ENCODE measurements at places on chromosomes 4 and X.

- DNase-seq: no peak
These were observed 15.3 kb downstream of the MRPL1 start for GRCh38 chr4:77877771-77878565.

GRCh38 chr4:84215217-84215616 lies 283.9 kb downstream of the NKX6-1 start:
- DNase-seq: no peak

GRCh38 chrX:120450163-120450562 lies 18.9 kb downstream of the LAMP2 start:
- DNase-seq: no peak

DNA sequence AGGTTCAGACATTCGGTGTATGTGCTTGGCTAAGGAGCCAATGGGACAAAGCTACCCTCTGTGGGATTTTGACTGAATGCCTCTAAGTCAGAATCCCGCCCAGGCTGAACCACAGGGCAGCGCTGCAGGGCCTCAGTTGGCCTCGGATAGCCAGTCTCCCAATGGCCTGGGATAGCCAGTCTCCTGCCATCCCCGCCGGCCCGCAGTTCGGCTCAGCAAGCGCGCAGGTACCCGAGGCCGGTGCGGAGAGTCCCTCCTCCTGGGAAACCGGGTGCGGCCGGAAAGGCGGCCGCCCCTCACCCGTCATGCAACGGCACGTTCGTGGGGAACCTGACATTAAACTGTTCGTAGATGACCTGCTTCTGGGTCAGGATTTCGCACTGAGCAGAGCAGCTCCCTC lies 16.1 kb downstream of the PPEF2 start:
- DNase-seq: no peak

- DNase-seq: peak; percentile 68
These were observed 716.1 kb upstream of the INTU start for GRCh38 chr4:126916626-126917140.

DNA sequence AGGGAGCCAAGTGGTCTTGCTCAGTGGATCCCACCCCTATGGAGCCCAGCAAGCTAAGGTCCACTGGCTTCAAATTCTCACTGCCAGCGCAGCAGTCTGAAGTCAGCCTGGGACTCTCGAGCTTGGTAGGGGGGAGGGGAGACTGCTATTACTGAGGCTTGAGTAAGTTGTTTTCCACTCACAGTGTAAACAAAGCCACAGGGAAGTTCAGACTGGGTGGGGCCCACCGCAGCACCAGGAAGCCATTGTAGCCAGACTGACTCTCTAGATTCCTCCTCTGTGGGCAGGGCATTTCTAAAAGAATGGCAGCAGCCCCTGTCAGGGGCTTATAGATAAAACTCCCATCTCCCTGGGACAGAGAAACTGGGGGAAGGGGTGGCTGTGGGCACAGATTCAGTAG lies 721.0 kb upstream of the NDST4 start:
- no peak for DNase-seq

GRCh38 chr4:165654556-165654955 lies 218.5 kb upstream of the TLL1 start:
- DNase-seq: no peak

DNA sequence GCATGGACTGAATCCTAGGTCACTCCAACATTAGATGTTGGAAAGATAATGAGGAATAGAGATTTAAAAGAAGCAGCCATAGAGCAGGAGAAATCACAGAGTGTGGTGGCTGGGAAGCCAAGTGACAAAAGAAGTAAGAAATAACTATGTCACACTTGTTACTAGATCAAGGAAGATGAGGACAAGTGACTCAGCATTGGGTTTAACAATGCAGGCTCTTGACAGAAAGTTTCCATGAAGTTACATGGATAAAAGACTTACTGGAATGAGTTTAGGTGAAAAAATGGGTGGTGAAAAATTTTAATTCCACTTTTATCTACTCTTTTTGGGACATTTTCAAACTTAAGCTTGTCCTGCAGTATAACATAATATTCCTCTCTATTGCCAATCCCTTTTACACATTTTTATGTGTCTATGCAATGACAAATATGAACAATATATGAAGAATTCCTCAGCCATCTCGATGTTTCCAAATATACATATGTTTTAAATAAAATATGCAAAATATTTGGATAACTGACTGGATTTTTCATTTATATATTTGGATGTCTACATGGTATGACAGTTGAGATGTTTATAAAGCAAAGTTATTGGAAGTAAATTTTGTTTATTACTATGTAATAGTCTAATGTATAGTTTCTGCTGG lies 462.6 kb downstream of the IL15 start:
- no peak for DNase-seq

GRCh38 chrX:42869659-42870476 lies 91.9 kb upstream of the PPP1R2C start:
- no peak for DNase-seq

DNA sequence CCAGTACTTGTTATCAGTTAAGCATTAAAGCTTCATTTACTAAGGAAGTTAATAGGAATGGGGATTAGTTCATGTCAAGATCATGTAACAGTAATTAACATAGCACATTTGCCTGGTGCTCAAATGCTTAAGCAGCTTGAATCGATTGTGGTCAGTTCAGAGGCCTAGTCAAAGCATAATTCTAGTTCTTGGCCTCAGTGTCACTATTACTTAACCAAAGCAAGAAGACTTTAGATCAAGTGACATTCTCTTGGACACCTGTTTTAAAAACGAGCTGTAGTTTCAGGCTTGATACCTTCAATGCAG lies 115.2 kb upstream of the BMPR1B start:
- no peak for DNase-seq

DNA sequence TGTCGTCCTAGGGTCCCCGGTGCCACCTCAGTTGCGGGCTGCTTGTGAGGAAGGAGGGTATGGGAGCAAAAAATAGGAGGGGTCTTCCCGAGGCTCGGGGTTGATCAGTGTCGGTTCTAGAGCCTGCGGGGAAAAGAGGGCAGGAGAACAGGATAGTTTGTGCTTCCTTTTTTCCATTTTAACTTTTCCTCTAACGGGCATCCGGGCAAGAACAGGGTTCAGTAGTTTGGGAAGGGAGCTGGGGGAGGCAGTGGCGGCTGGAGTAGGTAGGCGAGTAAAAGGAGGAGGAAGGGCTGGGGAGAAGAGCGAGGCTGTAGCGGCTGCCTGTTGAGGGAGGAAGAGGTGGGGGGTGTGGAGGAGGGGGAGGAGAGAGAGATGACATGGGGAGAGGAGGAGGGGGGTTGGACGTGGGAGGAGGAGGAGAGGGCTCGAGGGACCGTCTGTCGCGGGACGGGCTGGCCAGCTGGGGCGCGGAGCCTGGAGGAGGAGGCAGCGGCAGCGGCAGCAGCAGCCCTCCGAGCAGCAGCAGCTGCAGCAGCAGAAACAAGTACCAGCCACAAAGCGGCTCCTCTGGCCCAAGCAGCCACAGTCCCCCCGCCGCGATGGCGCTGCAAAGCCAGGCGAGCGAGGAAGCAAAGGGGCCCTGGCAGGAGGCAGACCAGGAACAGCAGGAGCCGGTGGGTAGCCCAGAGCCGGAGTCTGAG lies at the start of gene SLC16A2:
SLC16A2 (plus strand) TSS at position 458 of the 704 bp plus-strand sequence; CDS start at position 603, 145 bp downstream.
- peak; percentile 52 for DNase-seq

DNA sequence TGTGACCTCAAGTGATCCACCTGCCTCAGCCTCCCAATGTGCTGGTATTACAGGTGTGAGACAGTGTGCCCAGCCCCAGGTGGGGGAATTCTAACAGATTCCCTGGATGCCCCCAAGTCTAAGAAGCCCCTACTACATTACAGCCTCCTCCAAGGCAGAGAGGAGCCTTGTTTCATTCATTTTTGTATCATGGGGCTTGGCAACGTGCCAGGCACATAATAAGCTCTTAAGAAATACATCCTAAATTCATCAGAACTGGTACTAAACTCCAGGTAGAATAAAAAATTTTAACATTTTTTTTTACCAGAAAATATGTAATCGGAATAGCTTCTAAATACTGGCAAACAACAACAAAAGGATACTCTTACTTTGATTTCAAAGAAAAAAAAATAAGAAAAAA lies 127.1 kb downstream of the CHIC2 start:
- DNase-seq: no peak

DNA sequence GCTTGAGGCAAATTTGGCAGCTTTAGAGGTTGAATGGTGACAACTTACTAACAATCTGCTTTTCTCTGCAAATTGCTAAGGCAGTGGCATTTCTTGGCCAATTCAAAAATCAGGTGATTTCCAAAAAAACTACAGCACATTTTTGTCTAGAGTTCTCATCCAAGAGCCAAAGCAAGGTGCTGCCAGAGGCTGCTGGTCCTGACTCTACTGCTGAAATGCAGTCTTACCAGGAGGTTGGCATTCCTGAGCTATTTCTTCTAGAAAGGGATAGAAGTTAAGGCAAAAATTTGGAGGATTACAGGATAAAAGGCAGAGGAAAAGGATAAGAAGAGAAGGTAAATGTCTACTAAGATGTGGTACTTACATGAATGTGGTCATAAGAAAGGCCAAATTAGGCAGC lies 75.6 kb downstream of the COX18 start:
- no peak for DNase-seq

DNA sequence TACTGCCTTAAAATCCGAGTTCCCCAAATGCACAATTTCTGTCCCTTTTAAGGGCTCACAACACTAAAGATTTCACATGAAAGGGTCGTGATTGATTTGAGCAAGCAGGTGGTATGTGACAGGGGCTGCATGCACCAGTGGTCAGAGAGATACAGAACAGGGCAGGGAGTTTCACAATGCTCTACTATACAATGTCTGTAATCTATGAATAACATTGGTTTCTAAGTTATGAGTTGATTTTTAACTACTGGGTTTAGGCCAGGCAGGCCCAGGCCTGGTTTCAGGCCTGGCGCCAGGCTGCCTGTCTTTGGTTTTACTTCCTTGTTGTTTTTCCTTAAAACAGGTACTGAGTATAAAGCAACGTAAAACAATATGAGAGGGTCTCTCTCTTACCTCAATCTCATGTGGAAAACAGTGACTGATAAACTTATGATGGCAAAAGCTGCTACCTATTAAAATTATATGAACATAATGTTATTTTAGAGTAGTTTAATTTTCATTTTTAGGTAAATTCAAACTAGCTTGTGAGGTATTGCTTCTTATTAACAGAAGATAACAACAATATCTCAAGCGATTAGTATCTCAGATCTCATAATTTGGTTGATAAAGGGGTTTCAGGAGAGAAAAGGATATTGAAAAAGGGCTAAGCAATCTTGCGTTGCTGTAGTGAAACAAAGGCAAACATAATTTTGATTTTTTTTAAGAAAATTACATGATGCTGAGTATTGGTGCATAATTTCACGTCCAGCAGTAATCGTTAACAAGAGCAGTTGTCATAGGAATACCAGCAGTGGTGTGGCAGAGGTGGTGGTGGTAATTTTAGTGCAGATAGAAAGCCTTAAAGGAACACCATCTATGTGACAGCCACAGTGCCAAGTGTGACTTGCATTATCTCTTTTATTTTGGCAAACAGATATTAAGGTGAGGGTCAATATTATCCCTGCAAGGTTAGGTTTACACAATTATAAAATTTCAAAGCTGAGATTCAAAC lies 944.4 kb upstream of the GRID2 start:
- DNase-seq: no peak

DNA sequence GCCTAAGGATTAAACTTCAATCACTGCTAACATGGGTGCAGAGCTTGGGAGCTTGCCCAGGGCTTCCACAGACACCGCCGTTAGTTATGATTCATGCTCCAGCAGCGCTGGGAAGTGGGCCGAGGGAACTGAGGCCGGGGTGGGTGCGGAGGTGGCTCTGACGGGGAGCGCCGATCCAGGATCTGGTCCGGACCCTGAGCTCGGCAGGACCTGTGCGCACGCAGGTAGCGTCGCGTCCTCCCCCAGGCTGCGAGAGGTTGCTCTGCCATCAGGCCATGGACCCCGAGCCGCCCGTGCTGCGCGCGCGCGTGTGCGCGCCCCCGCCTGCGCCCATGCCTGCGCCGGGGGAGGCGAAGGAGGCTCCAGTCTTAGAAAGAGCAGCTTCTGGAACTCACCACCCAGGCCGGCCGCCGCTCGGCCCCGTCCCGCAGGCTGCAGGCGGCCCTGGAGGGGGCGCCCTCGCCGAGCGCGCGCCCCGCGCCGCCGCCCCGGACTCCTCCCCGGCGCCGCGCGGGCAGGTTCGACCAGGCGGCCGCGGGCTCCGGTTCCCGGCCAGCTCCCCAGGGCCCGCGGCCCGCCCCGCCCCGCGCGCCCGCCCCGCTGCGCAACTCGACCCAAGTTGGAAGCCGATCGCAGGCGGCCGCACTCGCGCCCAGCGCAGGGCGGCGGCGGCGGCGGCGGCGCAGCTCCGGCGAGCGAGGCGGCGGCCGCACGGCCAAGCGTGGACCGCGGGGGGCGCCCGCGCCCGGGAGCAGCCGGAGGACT lies 732 bp upstream of the ADRA2C start:
- DNase-seq: peak; percentile 4

DNA sequence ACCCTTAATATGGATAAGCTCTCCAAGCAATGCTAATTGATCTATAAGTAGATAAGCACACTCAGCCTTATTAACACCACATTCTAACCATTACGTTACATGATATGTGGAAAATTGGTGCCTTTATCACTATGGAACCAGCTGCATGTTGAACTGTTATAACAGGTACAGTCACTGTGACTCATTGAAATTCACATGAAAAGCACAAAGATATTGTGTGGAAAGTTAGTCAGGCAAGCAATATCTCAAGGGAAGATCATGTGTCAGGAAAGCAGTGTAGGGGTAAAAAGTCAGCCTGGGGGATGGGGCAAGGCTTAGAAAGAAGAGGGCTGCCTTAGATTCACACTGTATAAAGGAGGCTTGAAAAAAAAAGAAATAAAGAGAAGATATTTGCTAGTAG lies 313.7 kb upstream of the SMIM31 start:
- no peak for DNase-seq

- no peak for DNase-seq
These were observed 2.1 kb upstream of the MTNR1A start for GRCh38 chr4:186557486-186557885.

DNA sequence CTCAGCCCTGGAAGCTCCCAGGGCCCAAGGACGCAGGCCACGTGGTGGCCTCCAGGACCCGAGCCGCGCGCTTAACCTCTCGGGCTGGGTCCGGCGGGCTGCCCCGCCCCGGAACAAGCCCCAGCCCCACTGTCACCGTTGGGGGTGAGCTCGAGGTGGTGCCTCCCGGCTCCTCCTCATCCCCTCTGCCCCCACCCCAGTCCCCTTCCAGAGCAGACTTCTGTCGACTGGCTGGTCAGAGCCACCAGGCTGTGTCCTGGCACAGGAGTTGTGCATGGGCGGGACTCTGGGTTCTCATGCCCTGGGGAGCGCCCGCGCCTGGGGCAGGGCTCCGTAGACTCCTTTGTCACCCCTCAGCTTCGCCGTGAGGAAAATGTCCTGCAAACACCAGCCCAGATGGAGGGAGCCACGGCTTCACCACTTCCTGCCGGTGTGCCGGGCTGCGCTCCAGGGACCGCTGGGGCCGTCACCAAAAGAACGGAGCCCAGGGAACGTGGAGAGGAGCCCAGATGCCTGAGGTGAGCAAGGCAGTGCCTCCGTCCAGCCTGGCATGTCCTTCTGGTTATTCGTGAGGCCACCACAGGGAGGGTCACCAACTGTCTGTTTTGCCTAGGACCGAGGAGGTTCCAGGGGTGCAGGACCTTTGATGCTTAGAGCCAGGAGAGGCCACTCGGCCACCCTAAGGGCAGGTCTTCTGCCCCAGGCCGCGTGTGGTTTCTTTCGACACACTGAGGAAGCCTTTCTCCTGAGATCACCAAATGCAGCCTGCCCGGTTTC lies 7.1 kb upstream of the RGS12 start:
- peak; percentile 49 for DNase-seq

GRCh38 chrX:10938365-10938923 lies 172.7 kb upstream of the HCCS start:
- no peak for DNase-seq
